K562 (cell line): ENCODE measurements at places on chromosomes 13 and 19.
A peak's percentile ranks its signal among the peaks of the same experiment; 100 is the strongest.

GRCh38 chr13:106332621-106333020 lies 202.8 kb downstream of the EFNB2 start:
- DNase-seq: no peak

- DNase-seq: no peak
Observed at GRCh38 chr19:8138201-8138600, 11.2 kb downstream of the FBN3 start.

GRCh38 chr13:77143431-77143830 lies 116.5 kb upstream of the FBXL3 start:
- DNase-seq: no peak

GRCh38 chr13:68996668-68997025 lies 1111.0 kb upstream of the ATXN8OS start:
- DNase-seq: no peak

GRCh38 chr19:607301-608154 lies 17.8 kb downstream of the HCN2 start:
- DNase-seq: no peak

GRCh38 chr19:38837656-38838121 lies 6.1 kb upstream of the ECH1 start:
- DNase-seq: peak; percentile 10

- DNase-seq: no peak
Observed at GRCh38 chr19:30679153-30679702, 307.0 kb downstream of the ZNF536 start.

- DNase-seq: peak; percentile 19
Observed at GRCh38 chr13:114047358-114047881, 73.5 kb upstream of the C13orf46 start.

GRCh38 chr19:48631225-48631624 lies 6.0 kb downstream of the DBP start:
- no peak for DNase-seq

DNA sequence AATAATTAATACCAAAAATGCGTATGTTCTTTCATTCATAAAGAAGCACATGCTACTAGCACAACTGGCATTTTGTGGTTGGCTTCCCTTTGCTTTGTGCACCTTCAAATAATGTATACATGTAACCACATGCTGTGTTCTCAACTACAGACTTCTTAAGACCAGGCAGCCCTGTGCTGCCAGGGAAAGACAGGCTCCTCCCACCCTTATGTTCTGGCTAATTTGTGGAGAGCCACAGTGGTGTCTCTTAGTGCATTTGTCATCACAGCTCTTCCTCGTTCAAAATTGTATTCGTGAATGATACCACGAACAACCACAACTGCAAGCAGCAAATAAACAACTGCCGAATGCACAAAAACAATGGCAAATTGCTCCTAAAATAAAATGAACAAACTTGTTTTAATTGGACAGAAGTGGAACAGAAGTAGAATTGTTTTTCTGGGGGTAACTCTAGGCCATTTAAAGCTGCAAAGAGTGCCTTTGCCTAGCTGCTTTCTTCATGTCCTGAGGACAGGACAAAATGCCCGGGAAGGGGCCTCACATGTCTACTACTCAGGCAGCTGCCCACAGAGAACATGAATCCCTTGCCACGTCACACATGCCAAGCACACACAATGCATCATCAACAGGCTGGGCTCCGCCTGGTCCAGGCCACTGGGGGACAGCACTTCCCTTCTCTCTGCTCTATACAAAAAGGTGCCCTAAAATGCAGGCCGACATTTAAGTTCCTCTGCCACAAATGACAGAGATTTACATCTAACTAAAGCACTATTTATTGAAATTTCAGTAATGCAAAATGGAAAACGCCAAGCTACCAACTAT lies 21.7 kb downstream of the IRS2 start:
- DNase-seq: no peak

DNA sequence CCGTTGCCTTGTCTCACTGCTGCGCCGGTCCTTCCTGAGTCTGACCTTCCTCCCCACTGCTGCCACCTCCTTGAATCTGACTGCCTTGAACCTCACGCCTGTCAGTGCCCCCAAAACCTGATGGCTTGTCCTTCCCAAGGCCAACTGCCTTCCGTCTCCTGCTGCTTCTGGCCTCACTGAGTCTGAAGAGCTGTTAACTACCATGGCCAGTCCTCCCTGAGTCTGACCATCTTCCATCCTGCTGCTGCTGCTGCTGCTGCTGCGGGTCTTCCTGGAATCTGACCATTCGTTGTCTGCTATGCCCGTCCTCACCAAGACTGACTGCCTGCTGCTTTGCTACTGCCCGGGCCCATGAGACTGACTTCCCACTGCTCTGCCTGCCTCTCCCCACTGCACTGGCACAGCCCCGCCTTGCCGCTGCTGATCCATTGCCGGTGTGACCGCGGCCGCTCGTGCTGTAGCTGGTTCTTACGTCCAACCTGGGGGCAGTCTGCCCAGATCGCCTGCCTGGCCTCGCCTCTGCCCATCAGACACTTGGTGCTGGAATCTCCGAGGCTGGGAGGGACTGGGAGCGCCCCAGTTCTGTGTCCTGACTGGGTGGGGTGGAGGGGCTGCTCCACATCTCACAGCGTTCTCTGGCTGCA lies 2.9 kb upstream of the RCN3 start:
- DNase-seq: no peak

GRCh38 chr13:25683056-25683455 lies 311.3 kb downstream of the ATP8A2 start:
- no peak for DNase-seq

GRCh38 chr13:25943658-25944057 lies 108.2 kb downstream of the SHISA2 start:
- no peak for DNase-seq

DNA sequence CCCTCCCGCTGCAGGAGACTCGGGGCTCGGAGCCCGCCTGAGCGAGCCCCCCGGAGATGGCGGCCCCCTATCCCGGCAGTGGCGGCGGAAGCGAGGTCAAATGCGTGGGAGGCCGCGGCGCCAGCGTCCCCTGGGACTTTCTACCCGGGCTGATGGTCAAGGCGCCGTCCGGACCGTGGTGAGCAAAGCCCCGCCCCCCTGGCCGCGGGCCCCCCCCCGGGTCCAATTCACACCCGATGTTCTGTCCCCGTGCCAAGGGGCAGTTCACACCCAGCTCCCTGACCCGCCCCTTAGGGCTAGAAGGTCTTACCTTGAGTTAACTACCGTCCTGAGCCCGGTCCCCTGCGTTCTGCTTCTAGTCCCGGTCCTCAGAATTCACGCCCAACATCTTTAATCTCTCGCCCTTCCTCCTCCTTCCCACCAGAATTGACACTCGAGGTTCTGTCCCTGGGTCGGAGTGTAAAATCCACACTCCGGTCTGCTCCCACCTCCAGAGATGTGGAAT lies 1.4 kb downstream of the NPAS1 start:
- DNase-seq: peak; percentile 73

GRCh38 chr13:43835701-43836100 lies 43.8 kb downstream of the CCDC122 start:
- DNase-seq: no peak

GRCh38 chr19:15894359-15894758 lies 3.5 kb downstream of the CYP4F2 start:
- no peak for DNase-seq

DNA sequence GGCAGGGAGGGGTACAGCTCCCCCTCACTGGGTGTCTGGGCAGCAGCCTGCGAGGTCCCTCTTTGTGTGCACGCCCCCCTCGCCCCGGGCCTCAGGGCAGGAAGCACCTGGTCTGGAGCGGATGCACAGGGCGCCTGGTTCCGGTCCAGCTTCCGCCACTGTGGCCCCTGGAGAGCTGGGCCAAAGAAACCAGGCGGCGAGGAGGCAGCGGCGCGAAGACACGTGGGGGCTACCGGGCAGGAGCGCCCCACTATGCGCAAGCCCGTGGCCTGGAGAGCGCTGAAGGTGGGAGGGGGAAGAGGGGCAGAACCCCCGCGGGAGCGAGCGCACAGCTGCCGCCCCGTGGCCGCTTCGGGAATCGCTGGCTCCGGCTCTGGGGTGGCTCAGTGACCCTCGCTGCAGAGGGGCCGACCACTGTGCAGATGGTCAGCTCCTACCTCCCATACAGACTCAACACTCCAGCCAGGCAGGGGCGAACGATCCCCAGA lies 1.7 kb upstream of the LYL1 start:
- peak; percentile 82 for DNase-seq

DNA sequence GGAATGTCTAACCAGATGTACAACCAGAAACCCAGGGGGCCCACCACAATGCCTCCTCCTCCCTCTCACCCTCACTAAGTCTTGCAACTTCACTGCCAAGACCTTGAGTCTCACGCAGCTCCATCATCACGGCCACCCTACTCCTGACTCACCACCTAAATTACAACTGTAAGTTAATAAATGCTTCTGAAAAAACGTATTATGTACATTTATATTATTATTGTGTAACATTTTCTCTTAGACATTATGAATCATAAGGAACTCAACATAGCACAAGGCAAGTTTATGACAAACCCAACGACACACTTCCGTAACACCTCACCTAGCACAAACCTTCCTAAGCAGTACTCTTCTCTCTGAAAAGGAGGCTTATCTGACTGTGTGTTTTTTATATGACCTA lies 20.7 kb downstream of the MIPEP start:
- DNase-seq: no peak

- DNase-seq: no peak
Observed at GRCh38 chr19:13097033-13097462, 5.6 kb downstream of the LYL1 start.

DNA sequence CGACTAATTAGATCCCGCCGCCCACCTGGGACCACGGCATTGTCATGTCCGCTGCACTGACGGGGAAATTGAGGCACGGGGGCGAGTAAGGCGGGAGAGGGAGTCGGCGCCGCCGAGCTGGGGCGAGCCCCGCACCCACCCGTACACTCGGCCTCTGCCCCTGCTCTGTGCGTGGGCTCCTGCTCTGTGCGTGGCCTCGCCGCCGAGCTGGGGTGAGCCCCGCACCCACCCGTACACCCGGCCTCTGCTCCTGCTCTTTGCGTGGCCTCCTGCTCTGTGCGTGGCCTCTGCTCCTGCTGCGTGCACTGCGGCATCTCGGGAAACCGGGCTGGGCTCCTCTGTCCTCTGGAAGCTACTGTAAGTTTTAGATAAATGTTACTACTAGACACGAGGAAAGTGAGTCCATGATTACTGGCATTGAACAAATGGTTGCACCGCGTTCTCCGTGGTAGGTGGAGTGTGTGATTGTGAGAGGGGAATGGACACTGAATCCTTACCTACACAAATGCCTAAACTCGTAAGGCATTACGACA lies 826 bp upstream of the C1QTNF9 start:
- no peak for DNase-seq

DNA sequence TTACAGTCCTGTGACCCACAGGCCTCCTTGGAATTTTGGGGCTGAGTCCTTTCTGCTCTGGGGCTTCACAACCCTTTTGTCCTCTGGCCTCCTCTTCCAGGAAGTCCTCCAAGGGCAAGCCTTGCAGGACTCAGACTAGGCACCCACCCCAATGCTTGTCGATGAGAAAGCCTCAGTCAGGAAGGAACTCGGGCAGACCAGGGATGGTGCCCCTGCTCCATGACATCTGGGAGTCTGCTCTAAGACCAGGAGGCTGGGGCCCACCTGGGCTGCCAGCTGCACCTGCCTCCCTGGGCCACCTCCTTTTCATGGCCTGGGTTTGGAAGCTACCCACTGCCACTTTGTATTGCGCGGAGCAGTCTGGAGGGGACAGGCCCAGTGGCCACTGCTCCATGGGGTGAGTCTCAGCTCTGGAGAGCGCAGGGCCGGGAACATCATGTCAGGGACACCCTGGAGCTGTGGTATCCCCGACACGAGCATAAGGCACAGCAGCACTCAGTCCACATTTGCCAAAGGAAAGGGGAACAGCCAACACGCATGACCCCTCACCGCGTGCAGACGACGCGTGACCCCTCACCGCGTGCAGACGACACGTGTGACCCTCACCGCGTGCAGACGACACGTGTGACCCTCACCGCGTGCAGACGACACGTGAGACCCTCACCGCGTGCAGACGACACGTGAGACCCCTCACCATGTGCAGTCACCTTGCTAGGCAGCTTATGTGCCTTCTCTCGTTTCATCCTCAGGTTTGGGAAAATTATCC lies 10.8 kb downstream of the C2CD4C start:
- no peak for DNase-seq

DNA sequence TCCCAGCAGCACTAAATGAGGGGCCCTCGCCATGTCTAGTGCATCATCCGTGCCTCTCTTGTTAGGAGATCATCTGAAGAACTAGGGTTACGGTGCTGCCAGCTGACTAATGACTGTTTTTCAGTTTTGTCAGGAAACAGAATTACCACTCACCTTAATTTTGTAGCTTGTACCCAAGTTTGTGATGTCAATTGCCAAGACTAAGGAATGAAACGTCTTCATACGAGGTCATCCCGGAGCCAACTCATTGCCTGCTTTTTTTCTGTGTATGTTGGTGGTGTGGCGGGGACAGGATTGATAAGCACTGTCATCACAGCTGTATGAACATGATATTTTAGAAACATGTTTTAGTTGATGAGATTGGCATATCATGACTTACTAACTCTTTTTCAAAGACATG lies 100.6 kb downstream of the TNFRSF19 start:
- DNase-seq: no peak

DNA sequence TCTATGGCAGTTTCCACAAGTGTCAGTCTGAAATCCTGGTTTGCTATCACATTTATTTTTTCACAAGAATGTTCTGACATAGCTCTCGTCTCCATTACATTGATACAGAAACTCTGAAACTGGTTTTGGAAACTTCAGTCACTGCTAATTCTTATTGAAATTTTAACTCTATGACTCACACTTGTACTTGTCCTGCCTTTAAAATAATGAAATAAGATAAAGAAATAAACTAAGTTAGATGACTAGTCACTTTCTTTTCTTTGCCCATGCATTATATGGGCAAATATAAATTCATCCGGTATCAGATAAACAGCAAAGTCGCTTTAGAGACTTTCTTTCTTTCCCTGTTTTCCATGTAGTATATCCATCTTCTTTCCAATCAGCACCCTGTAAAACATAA lies 257.5 kb downstream of the PCDH9 start:
- DNase-seq: no peak

GRCh38 chr13:72495681-72496080 lies 231.7 kb downstream of the MZT1 start:
- DNase-seq: no peak

GRCh38 chr19:20165971-20166592 lies 932 bp upstream of the ZNF486 start:
- DNase-seq: no peak

DNA sequence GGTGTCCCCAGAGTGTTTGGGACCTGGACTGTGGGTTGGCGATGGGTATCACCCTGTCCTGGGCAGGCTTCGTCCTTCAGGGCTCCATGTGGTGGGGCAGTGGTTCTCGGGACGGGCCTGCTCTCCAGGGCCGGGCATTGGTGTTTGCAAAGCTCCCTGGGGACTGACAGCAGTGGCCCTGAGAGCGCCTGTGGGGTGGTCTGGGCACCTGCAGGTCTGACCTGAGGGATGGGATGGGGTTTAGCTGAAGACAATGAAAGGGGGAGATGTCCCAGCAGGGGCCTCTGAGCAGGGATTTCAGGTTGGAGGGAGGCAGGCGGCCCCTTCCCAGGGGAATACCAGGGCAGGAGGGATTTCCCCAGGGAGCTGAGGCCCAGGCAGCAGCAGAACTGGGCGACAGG lies 68.3 kb upstream of the MCF2L start:
- DNase-seq: no peak
